Iris pigment epithelial cell (primary cell): ENCODE measurements at places on chromosomes 12 and 14.

DNA sequence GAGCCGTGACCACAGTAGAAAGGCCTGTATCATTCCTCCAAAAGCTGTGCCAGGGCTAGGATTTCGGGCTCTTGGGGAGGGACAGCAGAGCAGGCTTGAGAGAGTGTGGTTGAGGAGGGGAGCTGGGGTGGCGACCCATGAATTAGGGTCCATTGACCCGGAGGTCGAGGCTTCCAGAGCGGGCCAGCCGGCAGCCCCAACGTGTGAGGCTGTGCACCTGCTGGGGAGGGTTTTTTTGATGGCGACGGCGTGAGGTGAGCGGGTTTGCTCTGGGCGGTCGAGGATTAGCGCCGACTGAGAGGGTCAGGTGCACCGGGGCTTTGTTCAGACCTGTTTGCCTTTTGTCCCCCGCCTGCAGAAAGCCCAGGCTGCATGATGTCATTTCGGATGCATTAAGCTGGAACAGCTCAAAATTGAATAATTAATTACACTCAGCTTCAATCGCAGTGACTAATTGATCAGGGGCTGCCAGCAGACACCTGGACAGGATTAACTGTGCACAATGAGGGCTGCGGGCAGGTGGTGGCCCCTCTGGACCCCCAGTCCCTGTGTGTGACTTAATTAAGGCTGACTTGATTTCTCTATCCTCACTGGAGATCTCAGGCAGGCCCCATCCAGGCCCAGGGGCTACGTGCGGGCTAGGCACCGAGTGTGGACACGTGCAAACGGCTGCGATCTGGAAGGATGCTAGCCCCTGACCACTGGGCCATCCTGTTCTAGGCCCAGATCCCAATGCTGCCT is 42.1 kb upstream of the MEG3 start:
- DNase-seq = no peak

GRCh38 chr14:100471441-100472093 is 115.7 kb downstream of the BEGAIN start:
- no peak for DNase-seq

- no peak for DNase-seq
These were observed 18.0 kb downstream of the ACIN1 start for GRCh38 chr14:23076785-23077408.

GRCh38 chr12:54404061-54405004 is 14.7 kb downstream of the ITGA5 start:
- peak; percentile 60 for DNase-seq

GRCh38 chr12:105018776-105019175 is 32.7 kb downstream of the NOPCHAP1 start:
- DNase-seq = no peak

DNA sequence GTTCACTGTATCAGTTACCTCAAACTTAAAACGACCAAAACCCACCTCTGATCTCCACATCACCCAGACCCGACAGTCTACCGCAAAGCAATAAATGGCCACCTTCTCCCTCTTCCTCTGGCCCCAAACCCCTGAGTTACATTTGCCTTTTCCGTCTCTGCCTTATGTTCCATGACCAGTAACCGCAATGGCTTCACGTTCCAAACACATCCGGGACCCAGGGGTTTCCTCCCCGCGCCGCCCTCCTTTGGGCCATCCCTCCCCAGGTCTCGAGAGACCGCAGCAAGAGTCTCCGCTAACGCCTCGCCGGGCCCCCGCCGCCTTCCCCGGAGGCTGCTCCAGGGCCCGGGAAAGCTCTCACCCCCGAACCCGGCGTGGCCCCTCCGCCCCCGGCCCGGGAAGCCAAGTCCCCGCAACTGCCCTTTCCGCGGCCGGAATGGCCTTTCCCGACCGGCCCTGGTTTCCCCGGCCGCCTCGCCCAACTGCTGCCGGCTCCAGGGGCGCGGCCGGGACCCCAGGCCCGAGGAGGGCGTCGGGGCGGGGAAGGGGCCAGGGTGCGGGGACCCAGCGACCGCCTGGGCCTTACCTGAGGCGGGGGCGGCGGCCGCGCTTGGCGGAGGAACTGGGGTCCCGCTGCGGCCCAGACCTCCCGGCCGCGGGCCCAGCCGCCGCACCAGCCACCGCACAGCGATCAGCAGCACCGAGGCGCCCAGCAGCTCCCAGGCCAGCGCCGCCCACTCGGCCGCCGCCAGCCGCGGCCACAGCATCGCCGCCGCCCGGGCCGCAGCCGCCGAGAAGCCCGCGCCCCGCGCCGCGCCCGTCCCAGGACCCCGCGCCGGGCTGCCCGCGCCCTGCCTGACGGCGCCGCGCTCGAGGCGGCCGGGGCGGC is at the start of gene ANKLE2:
ANKLE2 (minus strand) TSS at position 801 of the 889 bp plus-strand sequence; CDS start at position 767, 34 bp downstream.
- DNase-seq = peak; percentile 88

DNA sequence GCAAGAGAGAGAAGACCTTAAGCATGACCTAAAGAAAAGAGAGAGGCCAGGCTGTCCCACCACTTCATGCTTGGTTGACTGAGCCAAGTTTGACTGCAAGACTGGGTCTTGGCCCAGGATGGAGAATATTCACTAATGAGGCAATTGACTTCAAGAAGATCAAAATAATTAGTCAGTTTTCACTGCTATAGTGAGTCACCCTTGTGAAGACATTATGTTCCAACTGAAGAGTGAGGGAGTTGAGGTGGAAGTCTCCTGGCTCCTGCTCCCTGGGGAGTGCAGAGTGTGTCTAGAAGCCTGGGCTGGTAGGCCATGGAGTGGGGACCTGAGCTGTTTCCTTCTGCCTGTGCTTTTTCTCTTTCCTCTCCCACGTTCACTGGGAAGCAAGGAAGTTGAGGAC is 117.6 kb downstream of the CACNA1C start:
- DNase-seq = peak; percentile 42

DNA sequence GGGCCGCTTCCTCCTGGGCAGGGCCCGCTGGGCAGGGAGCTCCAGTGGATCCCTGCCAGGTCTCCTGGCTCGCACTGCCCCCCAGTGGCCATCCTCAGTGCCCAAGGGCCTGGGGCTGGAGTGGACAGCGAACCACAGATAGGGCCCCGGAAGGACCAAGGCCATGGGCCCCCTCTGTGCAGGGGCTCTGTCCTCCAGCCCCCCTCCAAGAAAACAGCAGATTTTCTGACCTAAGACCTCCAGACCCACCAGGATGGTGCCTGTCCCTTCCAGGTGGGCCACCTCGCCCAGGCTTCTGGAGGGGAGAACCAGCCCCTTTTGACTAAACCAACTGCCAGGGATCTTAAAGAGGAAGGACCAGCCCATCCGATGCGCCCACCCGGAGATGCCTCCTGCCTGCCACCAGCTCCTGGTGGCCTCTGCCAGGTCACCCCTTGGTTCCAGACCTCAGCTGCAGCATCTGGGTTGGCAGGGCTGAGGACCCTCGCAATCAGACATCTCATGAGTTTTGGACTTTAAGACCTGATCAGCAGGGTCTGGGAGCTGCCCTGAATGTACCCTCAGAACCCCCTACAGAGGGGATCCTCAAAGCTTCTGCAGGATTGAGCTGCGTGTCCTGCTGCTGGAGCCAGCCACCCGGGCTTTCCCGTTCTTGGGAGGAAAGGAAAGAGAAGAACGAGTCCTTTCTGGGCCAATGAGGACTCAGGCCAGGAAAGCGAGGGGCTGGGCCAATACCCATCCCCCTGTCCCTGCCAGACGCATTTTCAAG is 325.8 kb upstream of the DIO3 start:
- peak; percentile 31 for DNase-seq

DNA sequence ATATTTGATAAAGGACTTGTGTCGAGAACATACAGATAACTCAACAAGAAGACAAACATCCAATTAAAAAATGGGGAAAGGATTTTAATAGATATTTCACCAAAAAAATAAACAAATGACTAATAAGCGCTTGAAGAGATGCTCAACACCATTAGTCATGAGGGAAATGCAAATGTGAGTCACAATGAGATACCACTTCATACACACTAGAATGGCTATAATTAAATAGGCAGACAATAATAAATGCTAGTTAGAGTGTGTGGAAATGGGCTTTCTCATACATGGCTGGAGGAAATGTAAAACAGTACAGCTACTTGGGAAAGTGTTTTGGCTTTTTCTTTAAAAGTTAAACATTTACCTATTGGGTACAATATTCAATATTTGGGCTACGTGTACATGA is 34.8 kb downstream of the DLK1 start:
- DNase-seq = peak; percentile 92

DNA sequence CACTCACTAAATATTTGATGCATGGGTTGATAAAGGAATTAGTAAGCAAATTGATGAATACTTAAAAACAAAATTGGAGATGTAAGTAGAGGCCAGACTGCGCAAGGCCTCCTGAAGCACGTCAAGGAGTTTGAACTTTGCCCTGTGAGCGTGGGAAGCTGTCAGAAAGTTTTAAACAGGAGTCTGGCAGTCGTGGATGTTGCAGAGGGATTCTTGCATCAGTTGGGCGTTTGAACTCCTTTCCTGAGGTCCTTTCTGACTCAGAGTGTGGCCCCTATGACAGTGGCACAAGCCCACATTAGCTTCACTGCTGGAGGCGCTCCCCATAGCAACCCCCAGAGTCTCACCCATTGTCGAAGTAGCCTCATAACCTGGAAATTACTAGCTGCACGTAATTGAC is 17.9 kb upstream of the IL22 start:
- peak; percentile 61 for DNase-seq

DNA sequence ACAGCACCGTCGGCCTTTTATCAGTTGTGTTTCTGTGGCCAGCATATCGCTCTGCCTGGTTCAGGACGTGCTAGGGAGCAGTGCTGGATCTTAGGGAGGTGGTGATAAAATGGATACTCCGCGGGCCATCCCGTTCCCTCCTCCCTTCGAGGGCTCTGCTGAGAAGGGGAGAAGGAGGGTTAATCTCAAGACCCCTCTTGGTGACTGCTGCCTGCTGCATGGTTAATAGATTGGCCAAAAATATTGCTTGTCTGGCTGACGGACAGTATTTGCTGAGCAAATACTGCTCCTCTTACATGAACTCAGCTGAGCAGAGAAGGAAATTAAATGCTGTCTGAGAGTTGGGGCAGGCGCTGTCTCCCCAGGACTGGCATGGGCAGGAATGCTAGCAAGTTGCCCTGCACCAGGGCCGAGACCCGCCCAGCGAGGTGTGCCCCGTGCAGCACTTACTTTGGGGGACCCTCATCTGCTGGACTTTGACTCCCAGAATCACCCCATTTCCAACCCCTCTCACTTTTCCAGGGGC is 1.2 kb downstream of the FBRSL1 start:
- peak; percentile 9 for DNase-seq

DNA sequence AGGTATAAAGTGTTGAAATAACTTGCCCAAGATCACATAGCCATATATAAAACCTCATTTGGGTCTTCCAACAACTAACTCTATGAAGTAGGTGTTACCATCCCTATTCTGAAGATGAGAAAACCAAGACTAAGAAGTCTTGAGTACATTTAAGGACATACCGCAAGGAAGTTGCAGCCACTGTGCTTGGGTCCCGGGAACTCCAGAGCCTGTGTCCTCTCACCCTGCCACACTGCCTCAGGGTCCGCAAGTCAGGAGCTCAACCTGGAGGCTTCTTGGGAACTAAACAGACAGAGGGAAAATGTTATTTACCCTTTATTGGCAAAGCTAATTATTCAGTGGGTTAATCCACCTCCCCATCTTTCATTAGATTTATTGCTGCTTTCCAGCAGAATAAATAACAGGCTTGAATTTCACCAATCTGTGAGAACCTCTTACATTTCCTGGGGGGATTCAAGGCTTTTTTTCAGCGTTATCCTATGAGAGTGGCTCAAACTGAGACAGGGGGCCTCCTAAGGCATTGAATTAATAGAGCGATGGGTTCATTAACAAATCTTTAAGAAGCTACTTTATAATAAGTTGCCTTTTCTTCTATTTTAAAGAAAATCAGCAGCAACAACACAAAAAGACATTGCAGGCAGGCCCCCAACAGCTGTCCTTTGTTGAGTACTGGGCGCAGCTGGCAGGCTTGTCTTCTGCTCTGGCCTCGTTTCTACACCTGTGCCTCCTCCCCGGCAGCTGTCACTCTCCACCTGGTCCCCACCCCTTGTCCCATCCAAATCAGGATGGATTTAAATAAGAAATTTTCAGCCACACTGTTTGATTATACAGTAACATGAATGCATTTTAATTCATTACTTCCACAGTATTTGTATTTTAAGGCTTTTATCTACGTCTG is 25.3 kb downstream of the PHLDA1 start:
- DNase-seq = no peak

DNA sequence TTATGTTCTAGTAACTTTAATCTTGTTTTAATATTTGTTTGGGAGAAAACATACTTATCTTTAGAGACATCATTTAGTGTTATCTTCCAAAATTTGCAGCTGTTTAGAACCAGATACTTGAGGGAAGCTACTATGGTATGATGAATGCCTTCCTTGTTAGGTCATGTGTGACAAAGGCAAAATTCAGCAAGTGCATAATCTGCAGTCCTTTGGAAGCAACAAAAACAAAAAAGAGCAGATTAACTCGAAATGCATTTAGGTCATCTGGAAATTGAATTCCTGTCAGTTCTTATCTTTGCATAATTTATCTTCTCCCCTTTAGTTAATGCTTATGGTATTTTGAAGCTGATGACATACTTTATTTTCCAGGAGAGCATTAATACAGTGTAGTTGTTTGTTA is 3.5 kb downstream of the FBXO34 start:
- DNase-seq = peak; percentile 83

GRCh38 chr14:81686512-81686911 is 152.9 kb upstream of the SEL1L start:
- no peak for DNase-seq

GRCh38 chr12:116520225-116520760 is 38.9 kb upstream of the MAP1LC3B2 start:
- DNase-seq = no peak

DNA sequence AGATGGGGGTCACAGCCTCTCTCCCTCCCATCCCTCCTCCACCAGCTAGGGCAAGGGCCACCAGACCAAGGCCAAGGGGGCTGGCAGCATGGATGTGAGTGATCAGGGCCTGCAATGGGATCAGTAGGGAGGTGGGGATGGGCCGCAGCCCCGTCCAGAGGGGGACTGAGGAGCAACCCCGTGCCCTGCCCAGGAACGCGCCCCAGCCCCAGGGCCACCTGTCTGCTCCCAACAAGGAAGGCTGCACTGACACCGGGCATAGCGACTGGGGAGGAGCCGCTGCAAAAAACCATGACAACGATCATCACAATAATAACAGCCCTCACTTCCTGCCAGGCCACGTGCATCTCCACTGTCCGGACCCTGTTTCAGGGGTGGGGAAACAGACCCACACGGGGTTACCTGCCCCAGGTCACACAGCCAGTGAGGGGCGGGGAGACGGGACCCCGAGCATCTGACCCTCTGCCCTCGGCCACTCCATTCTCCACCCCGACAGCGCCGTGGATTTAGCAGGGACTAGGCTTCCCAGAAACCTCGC is 24.3 kb downstream of the NCOR2 start:
- DNase-seq = no peak

- DNase-seq = peak; percentile 47
These were observed 160.5 kb downstream of the KITLG start for GRCh38 chr12:88419794-88420193.

DNA sequence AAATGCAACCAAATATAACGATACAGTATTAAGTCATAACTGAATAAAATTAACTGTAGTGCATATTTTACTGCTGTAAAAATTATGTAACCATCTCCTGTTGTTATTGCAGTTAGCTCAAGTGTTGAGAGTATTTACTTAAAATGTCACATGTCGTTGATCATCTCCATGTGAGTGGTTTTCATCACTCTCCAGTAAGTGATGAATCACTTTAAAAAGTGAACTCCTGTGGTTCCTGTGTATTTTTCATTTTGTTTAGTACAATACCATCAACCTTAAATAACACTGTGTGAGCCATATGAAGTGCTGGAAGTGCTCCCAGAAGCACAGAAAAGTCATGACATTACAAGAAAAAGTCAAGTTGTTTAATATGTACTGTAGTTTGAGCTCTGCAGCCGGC is 104.7 kb upstream of the SLCO1B1 start:
- peak; percentile 24 for DNase-seq

GRCh38 chr14:73810478-73811163 is 41.0 kb upstream of the PTGR2 start:
- no peak for DNase-seq

GRCh38 chr12:132393991-132394949 is 64.9 kb upstream of the GALNT9 start:
- peak; percentile 26 for DNase-seq
